ENCODE measurements at places on chromosomes 11 and 22.
A peak's percentile ranks its signal among the peaks of the same experiment; 100 is the strongest.

- DNase-seq, result no peak
Measured at GRCh38 chr22:22460635-22461034, 47.9 kb downstream of the ZNF280B start.

DNA sequence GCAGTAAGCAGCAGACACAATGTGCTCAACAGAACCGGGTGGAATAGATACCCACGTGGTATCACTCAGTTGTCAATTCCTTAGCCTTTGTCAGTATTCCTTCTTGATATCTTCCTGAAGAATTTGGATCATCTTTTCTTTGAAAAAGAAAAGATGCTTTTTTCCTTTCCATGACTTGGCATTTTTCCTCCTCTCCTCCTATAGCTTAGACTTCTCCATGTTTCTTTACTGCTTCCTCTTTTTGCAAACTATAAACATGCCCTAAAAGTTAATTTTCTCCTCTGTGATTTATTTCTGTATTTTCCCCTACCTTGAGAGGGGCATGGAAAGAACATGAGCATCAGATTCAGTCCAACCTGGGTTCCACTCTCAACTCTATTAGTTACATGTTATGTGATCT lies 11.7 kb downstream of the CBLIF start:
- DNase-seq, result no peak

- no peak for DNase-seq
Measured at GRCh38 chr22:22609291-22609690, 35.1 kb upstream of the GGTLC2 start.

- no peak for DNase-seq
Measured at GRCh38 chr11:23604966-23605365, 744.7 kb upstream of the CCDC179 start.

DNA sequence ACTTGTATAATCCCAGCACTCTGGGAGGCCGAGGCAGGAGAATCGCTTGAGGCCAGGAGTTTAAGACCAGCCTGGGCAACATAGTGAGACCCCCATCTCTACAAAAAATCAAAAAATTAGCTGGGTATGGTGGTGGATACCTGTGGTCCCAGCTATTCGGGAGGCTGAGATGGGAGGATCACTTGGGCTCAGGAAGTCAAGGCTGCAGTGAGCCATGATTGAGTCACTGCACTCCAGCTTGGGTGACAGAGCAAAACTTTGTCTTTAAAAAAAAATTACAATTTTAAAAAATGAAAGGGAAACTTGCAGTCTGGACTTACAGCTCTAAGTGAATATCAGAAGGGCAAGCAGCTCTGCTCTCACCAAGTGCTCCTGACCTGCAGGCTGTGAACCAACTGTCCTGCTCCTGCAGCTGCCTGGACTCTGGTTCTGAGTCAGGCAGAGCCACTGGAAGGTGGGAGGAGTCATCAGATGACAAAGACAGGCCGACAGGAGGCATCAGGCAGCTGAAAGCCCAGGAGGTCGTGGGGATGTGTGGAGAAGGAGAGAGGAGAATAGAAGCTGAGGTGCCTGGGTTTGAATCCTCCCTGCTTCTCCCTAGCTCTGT lies 9.6 kb downstream of the SMTNL1 start:
- DNase-seq, result peak; percentile 40

- DNase-seq, result no peak
Measured at GRCh38 chr22:37566329-37566837, 6.1 kb downstream of the CDC42EP1 start.

GRCh38 chr11:66261578-66261977 lies 6.9 kb upstream of the RAB1B start:
- no peak for DNase-seq

GRCh38 chr11:131538322-131538721 lies 167.9 kb downstream of the NTM start:
- no peak for DNase-seq

- no peak for DNase-seq
Measured at GRCh38 chr11:68266121-68266891, 5.5 kb downstream of the C11orf24 start.

Data from HTR-8/SVneo (cell line).